ENCODE measurements at places on chromosomes 1 and 21.

DNA sequence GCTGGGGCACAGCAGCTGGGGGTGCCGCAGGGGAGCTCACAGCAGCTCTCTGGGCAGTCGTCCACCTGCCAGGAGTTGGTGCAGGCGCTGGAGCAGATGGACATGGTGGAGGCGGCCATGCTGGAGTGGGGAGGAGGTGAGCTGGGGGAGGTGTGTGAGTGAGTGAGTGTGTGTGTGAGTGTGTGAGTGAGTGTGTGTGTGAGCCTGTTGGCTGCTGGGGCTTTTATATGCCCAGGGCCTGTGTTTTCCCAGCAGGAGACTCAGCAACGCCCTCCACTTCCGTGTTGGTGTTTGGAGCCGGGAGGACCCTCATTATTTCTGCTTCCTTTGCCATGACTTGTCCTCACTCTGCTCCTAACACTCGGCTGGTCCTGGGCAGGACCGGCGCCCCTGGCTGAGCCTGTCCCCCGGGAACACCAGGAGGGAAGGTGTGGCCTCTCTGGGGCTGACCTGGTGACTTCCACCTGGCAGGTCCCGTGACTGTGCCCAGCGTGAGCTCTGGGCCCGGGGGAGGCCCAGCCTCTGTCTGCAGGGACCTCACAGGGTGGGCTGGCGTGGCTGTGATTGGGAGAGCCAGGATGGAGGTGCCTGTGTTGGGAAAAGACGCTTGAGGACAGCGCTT, at the start of gene KRTAP10-2:
KRTAP10-2 (minus strand) TSS at position 166 of the 622 bp plus-strand sequence; CDS start at position 119, 47 bp downstream.
- DNase-seq: no peak

DNA sequence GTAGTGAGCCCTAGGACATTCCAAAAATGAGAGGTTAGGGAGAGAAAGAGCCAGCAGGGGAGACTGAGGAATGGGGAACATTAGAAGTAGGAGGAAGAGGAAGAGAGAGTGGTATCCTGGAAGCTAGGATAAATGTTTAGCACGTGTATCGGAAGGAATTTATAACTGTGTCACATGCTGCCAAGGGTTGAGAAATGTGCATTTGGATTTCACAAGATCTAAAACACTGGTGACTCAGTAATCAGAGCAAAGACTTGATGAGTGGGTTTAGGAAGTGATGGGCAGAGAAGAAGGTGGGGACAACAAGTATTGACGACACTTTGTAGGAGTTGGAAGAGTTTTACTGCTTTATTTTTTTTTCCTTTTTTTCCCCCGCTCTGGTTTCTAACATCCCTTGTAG, 193.9 kb downstream of the FMN2 start:
- DNase-seq: peak; percentile 92

GRCh38 chr1:220077887-220078286, 11.7 kb downstream of the BPNT1 start:
- DNase-seq: no peak

- DNase-seq: no peak
Measured at GRCh38 chr1:232438476-232438875, 191.5 kb downstream of the SIPA1L2 start.

DNA sequence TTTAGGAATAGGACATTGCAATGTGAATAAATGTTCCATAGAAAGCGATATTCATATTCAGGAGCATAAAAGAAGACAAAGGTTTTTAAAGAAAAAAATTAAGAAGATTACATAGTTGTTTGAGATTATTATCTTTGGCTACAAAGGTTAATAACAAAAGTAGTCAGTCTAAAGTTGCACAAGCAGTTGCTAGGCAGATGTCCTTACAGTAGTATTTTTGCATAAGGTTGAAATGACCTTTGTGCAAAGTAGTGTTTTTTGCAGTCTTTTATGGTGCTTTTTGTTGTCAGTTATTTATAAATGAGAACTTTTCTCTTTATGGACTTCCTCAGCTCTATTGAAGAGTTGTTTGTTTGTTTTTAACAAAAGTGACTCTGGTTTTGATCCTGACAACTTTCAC, 447.8 kb downstream of the AMY1C start:
- DNase-seq: no peak

DNA sequence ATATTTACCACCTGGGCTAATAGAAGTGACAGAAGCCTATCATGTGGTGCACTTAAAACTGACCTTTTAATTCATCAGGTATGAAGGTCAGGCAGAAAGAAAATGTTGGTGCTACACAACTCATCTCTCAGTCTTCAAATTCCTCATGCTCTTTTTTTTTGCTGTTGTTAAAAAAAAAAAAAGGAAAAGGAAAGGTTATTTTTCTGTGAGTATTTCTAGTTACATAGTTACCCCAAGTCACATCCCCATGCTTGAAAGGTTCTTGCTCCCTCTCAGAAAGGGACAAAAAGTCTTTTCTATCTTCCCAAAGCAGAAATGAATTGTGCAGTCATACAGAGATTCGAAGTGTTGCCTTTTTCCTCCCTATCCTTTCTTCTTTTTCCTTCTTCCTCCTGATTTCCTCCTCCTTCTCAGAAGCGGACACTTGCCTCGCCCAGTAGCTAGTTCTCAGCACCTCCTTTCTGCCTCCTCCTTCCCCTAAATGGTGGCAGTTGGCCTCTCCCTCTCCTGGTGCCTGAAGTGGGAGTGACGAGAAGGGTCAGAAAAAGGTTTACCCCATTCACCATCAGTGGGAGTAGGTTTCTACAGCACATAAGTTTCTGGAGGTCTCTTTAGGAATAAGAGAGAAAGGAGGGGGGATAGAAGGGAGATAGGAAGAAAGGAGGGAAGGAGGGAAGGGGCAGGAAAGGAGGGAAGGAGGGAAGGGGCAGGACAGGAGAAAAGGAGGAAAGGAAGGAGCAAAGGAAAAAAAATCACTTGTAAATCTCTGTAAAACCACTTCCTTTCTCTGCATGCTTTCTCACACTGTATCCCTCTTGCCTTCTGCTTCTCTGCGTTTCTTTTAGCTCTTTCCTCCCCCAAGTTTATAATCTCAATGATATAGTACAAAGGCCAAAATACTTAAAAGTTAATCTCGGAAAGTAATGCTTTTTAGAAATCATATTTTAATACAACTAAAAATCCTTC, 20.4 kb upstream of the C1orf105 start:
- DNase-seq: no peak

GRCh38 chr1:182723200-182723599, 38.8 kb upstream of the RGS8 start:
- DNase-seq: no peak
